ENCODE measurements at places on chromosomes 11 and 22.

DNA sequence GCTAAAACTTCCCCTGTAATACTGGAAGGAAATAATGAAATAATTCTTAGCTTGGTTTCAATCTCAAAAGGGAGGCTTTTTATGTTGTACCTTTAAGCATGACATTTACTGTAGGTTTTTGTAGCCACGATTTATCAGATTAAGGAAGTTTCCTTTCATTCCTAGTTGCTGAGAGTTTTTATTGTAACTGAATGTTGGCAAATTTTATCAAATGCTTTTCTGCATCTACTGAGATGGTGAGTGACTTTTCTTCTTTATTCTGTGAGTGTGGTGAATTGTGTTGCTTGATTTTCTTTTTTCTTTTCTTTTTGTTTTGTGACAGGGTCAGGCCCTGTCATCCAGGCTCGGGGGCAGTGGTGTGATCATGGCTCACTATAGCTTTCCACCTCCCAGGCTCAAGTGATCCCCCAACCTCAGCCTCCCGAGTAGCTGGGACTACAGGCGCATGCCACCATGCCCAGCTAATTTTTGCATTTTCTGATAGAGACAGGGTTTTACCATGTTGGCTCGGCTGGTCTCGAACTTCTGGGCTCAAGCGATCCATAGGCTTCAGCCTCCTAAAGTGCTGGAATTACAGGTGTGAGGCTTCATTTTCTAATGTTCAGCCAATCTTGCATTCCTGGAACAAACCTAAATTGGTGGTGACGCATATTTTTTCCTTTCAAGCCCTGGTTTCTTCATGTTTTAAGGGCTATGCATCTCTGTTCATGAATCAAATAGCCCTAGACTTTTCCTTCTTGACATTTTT lies 26.2 kb downstream of the SUSD2 start:
- no peak for DNase-seq

DNA sequence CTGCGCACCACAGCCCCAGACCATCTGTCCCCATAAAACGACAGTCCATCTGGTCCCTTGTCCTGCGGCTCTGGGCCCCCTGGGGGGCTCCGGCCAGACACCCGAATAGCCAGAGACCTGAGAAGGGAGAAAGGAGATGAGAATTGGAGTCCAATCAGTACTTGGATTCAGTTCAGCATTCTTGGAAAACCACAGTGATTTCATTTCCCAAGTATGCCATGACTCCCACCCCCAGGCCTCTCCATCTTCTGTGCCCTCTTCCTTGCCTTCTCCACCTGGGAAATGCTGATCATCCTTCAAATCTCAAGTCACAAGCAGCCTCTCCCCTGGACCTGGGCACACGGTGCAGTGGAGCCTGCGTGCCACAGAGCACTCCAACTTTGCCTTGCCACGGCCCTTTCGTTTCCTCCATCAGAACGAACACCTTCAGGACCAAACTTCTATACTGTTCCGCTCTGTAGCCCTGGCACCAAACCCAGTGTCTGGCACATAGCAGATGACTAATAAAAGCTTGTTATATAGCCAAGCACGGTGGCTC lies 10.9 kb upstream of the MFNG start:
- no peak for DNase-seq

DNA sequence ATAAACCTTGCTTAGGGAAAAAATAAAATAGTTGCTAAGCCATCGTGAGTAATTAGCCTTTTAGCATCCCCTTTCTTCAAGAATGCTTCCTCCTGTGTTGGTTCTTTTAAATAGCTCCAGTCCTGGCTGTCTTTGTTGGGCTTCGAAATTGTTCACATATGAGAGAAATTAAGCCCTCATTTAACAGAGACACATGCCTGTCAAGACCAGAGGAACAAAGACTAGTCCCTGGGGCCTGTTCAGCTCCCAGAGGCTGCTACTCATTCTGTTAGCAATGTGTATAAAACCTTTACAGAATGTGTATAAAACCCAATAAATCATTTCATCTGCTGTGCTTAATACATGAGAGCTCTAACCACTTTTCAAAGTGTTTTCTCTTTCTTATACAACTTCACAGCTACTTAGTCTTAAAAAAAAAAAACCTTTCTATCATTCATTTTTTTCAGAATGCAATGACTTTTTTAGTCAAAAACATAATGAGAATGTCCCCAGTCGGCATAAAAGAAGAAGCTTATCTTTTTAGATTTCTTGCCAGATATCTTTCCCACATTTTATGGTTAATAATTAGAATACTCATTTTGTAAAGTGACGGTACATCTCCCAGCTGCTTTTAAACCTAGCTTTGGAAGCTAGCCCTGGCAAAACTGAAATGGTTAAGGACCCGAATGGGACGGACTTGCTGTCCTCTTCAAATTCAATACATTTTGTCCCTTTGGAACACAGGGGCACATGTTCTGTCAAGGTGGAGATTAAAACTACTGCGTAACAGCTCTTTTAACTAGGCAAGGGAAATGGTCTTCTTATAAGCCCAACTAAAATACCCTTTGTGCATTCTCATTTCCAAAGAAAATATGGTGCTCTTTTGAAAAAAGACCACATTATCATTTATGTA lies 186.1 kb downstream of the SOX6 start:
- no peak for DNase-seq

- no peak for DNase-seq
These were observed 16.5 kb downstream of the USP35 start for GRCh38 chr11:78205256-78205655.

DNA sequence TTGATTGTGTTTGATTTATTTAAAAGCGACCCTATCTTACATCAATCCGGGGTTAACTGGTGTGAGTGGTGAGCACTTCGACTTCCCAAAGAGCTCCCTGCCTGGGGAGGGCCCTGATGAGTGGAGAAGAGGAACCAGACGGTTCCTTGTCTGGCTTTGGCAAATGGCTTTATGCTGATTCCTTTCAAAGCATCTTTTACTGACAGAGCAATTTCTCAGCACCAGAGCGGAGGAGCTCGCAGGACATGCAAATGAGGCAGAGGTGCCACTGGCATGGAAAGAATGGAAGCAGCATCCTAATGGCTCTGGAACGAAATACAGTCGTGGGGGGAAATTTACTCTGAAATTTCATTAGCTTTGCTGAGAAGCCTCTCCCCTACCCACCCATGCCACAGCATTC lies 410.9 kb upstream of the B3GAT1 start:
- no peak for DNase-seq

DNA sequence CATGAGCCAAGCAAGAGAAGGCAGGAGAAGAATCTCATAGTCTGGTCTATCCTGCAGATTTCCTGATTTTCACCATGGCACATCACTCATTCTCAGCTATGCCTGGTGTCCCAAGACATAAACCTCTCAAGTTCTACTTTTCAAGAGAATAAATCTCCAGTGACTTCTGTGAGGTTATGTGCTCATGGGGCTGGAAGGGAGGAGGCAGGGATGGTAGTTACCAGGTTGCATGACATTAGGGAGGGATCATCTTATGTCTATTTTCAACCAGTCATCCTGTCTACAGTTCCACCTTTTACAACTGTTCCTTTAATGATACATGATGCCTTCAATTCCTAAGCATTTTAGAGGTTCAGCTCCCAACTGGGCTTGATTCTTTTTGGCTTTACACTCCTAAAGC lies 297.7 kb downstream of the SOX6 start:
- no peak for DNase-seq

- DNase-seq, result no peak
These were observed 23.6 kb upstream of the UPB1 start for GRCh38 chr22:24471570-24471969.

Measured in D721Med (cell line).